ENCODE measurements at places on chromosomes 6 and 20. TPM values are rescaled to one million over a fixed set of nuclear protein-coding genes. Genes with fewer than 3 reads are reported as not detected.

GRCh38 chr6:132934496-132934895 is 120.1 kb downstream of the RPS12 start:
- no peak for DNase-seq

- no peak for DNase-seq
Observed at GRCh38 chr6:1757131-1757530, 147.4 kb downstream of the FOXC1 start.

- no peak for DNase-seq
Observed at GRCh38 chr20:16479666-16480065, 93.6 kb downstream of the KIF16B start.

GRCh38 chr6:118354641-118355040 is 193.5 kb upstream of the PLN start:
- no peak for DNase-seq

GRCh38 chr20:58054780-58055373 is 173.6 kb downstream of the ANKRD60 start:
- no peak for DNase-seq

DNA sequence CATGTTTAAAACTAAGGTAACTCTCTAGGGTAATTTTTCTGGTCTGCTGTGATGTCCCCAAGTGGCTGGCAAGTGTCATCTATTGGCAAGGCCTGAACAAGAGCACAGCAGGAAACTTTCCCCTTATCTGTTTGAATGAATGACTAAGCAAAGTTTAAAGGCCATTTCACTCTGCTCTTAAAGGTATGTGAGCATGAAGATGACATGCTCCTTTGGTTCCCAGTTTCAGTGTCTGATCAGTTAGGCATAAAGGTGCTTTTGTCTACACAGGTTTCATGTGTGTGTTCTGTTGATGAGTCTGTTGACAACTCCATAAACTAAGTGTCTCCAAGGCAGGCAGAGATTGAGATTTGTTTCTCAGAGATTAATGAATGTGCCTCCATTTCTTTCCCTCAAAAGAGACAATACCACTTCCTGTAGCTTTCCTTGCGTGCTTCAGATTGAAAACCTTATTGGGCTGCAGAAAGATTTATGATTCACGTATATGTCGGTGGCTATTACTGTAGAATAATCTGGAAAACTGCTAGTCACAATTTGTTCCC is 83.9 kb downstream of the MAP3K7 start:
- DNase-seq: no peak

DNA sequence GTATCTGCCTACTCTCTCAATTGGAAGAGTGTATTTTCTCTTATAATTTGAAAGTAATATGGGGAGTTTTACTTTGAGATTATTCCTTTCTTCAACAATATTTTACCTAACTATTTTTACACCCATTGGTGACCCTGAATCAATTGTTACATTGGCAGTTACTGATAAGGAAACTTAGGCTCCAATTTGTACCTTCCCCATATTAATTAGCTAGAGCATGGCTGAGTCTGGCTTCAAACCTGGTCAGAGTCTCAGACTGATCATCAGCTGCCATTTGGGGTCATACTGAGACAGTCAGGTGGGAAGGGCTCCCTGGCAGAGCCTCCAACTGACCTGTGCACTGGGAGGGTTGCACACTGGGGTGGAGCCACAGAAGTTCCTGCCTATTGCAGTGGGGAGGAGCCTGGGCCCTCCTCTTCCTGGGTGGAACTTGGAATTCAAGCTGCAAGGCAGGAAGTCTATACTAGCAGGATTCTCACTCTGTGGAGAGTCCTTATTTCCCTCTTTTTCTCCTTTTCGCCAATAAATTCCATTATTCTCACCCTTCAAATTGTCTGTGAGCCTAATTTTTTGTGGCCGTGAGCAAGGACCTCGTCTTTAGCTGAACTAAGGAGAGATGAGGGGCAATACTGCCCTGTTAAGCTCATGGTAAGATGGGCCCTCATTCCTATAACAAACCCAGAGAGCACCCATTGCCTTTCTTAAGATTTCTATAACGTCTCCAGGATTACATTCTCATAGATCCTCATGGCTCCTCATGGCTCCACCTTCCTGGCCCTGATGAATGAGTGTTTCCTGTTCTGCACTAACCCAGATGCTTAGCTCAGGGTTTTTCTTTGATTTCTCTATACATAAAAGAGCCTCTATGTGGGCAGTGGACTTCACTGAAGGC is 285.1 kb downstream of the ADGB start:
- DNase-seq: no peak

The RIPPLY2 gene
- 1.8 TPM for total RNA-seq

DNA sequence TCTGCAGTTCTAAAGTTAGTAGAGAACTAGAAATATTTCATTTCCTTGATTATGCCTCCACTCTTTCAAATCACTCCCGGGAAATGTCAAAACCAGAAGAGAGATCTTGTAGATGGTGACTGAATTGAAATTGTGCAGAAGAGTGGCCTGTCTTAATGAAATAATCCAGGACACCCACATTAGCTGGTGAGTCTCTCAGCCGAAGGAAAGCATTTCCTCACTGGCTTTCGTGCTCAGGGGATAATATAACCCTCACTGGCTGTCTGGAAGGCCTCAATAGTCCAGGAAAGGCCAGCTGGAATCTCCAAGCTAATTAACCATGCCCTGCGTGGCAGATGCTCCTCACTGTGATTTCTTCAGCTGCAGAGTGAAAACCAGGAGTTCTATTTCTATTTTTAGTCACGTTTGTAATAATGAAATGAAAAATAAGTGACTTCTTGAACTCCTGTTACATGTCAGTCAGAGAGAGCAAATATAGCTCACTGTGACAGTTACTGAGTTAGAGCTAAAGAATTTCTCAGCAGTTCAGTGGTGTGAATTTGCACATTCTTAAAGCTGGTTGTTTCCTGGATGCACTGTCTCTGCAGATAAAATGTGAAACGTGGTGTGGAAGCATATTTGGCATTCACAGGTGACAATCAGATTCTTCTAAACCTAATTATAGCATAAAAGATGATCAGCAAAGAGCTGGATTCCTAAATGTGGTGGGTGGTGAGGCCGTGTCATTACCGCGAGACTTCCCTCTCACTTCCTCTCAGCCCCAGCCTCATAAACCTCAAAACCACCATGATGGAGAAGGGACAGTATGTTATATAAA is 211.7 kb downstream of the LMBRD1 start:
- no peak for DNase-seq

DNA sequence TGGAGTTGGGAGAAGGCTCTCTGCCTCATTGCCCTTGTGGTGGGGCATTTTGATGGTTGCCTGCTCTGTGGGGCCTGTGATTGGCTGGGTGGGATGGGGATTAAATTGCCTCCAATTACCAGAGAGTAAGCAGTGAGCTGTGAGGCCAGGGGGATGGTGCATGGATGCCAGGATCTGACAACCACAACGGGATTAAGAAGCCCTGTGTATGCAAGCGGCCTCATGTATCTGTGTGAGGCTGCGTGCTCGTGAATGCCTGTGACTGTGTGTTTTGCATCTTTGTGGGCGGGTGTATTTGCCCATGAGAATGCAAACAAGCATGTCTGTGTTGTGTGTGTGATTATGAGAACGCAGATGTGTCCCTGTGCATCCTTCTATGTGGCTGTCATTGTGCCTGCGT is 46.1 kb downstream of the CD40 start:
- no peak for DNase-seq

The ZDHHC14 gene
- total RNA-seq: 6.4 TPM
